ENCODE measurements at places on chromosomes 12 and 14. TPM values are rescaled to one million over a fixed set of nuclear protein-coding genes. Genes with fewer than 3 reads are reported as not detected.

GRCh38 chr14:93430315-93431035 lies at the start of gene UNC79:
UNC79 (plus strand) TSS chr14:93430939; CDS start chr14:93431030, 91 bp downstream.
- DNase-seq, result no peak

- DNase-seq, result no peak
These were observed 36.4 kb downstream of the PKP2 start for GRCh38 chr12:32860192-32860591.

DNA sequence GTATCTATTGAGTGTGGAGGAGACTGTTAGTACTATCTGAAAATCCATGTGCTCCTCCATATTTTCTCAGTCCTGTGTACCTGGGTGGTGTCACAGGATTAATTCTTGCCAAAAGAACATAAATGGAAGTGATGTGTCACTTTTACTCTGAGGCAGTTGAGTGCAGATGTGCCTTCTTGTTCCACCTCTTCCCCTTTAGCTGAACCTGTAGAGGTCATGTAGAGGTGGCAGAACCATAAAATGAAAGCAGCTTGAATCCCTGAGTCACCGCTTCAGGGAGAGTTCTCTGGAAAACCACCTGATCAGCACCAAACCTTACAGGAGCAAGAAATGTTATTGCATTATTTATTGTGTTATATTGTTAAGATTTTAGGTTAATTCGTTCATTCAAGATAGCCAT lies 14.7 kb upstream of the SLC25A3 start:
- no peak for DNase-seq

DNA sequence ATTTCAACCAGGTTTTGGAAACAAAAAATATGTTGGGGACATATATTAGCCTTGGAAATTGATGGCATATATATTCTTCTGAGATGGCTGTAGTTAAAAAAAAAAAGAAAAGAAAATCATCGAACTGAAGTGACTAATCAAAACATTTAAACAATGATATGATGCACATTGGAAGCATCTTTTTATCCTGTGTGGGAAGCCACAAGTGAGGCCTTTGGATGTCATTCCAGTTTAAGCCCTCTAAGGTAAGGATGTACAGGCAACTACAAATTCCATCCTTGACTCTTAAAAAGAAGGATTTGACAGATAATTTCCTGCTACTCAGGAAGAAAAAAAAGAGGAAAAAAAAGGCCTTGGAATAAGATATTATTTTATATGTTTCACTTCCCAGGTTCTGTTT lies 9.6 kb upstream of the PTPRB start:
- DNase-seq, result no peak

DNA sequence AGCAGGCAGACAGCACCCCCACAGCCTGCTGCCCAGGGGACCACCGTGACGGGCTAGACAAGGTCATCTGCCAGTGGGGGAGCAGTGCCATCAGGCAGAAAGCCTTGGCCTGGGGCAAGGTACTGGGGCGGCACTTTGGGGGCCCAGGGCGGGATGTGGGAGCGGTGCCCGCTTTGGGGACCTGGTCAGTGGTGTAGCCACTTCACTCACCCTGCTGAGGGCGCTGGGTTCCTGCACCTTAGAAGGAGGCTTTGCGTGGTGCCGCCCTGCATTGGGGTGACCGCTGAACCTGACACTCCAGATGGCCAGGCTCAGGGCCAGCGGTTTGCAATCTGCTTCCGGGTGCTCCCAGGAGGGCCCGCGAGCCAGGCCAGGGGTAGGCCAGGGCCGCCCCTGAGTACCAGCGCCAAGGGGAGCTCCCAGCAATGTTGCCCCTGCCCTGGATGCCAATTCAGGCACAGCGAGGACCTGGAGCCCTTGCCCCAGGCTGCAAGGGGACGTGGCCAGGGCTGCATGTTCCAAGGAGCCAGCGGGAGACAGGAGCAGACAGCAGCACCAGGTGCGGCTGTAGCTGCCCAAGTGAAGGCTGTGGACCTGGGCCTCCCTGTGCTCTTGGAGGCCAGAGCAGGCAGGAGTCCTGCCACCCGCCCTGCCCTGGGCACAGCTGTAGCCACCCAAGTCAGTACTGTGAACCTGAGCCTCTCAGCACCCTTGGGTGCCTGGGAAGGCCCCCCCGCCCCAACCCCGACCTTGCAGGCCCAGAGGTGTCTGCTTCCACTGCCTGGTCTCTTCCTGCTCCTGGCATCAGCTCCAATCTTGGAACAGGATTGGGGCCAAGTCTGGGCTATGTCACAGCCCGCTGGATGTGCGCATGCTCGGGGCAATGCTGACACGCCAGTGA lies 550.7 kb downstream of the SLC6A15 start:
- no peak for DNase-seq

- DNase-seq, result no peak
These were observed 154.1 kb upstream of the ATP2B1 start for GRCh38 chr12:89862511-89863445.

GRCh38 chr12:113598815-113599406 lies 127.2 kb upstream of the LHX5 start:
- DNase-seq, result no peak

DNA sequence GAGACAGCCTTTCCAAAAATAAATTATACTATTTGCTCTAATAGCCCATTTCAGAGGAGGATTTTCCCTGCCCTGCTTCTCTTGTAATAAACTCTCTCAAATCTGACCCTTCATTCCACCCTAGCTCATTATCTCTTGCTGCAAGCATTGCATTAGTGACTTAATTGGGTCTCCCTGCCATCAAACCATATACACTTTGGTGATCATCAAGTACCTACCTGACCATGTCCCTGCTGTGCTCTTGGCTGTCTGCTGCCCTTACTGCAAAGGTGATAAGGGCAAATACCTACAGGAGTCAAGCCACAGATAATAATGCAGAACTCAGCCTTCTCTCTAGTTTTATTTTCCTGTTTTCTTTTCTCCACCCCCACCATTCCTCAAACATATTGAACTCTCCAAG lies 88.4 kb downstream of the LIN7A start:
- DNase-seq, result no peak

DNA sequence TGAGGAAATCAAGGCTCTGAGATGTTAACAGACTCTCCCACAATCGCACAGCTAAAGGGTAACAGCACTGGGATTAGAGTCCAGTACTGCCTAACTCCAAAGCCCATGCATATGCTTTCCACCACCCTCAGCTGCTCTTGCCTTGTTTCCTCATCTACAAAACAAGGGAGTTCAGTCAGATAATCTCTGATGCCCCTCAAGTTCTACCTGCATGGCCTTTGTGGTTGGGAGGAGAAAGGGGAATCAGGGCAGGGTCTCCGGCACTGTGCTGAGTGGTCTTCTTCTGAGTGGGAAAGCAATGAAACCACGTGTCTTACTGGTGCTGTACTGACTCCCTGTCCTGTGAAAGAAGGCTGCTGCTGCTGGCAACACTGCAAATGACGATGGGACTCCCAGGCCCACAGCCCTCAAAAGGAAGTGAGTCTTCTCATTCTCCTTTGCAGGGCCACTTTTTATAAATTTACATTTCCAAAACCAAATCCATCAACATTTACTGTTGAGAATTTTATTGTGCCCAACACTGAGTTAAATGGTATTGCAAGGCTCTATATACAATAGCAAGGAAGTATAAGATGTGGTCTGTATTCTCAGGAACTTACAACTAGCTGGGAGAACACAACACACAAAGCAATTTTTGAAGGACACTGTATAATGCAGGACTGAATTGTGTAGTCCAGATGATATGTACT lies 19.7 kb upstream of the DUSP16 start:
- DNase-seq, result no peak

DNA sequence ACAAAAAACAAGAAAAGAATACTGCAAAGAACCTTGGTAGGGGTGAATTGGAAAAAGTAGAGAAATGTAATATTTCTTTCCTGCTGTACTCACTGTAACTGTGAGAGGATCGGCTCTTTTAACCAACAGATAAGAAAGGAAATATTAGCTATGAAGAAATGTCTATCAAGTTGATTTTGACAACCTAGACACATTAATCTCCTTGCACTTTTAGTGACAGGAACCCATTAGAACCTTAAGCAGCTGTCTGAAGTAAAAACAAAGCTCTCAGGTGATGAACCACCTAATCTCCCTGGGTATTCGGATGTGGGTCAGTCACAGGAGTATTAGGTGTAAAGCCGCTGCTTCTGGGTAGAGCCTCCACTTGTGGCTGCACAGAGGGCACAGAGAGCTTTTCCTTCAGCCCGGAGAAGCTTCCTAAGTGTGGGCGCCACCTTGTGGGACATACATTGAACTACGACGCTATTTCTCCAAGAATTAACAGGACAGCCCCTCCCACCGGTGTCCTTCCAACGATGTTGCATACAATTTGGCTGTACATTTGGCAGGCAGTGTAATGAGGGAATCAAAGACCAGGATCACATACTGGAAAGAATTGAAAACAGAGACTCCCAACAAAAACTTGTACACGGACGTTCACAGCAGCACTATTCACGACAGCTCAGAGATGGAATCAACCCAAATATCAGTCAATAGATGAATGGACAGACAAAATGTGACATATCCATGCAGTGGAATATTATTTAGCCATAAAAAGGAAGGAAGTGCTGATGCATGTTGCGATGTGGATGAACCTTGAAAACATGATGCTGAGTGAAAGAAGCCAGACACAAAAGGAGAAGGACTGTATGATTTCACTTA lies 28.9 kb upstream of the MAPKAPK5 start:
- DNase-seq, result peak; percentile 57

- no peak for DNase-seq
These were observed 1.7 kb upstream of the SLC25A29 start for GRCh38 chr14:100307766-100308426.

DNA sequence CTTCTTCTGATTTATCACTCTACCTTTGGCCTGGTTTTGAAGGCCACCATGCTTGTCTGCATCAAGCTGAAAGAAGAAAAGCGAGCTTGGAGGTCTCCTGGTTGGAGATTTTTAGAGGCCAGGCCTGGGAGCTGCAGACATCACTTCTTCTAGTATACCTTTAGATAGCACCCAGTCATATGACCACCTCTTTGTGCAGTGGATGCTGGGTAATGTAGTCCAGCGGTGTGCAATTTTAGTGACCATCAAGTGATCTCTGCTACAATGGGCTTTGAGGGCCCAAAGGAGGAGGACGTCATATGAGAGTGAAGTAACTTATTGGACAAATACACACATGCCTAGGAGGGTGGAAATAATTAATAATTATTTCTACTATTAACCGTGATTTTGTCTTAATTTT lies 15.2 kb upstream of the WNT5B start:
- DNase-seq, result no peak

GRCh38 chr14:102754370-102755262 lies 22.6 kb upstream of the TRAF3 start:
- no peak for DNase-seq

- no peak for DNase-seq
These were observed 11.0 kb downstream of the C12orf76 start for GRCh38 chr12:110037315-110037714.

GRCh38 chr12:46296822-46297221 lies 28.0 kb upstream of the SLC38A1 start:
- DNase-seq, result no peak

- DNase-seq, result no peak
These were observed 69.1 kb downstream of the SMOC1 start for GRCh38 chr14:69948351-69948750.

DNA sequence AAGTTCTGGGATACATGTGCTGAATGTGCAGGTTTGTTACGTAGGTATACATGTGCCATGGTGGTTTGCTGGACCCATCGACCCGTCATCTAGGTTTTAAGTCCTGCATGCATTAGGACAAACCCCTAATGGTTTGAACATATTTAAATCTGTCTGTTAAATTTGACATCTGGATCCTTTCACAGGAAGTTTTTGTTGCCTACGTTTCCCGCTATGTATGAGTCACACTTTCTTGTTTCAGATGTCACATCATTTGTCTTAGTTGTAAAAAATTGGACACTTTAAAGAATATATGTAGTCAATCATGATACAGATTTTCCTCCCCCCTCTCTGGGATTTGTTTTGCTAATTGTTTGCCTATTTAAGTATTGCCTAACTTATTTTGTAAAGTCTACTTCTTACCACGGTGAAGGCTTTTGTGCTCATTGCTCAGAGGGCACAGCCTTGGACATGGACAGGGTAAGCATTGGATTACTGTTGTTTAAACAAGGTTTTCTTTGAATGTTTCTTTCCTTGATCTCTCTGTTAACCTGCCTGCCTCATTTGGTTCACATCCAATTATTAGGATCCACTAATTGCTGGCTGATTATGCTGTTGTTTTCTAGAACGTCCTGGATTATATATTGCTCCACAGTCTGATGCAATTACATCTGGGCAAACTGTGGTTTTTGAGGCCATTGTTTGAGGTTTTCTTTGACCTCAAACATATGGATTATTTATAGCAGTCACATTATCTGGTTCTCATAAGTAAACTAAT lies 1441.4 kb downstream of the AACS start:
- no peak for DNase-seq

GRCh38 chr14:31968956-31969698 lies 108.0 kb upstream of the ARHGAP5 start:
- DNase-seq, result no peak

DNA sequence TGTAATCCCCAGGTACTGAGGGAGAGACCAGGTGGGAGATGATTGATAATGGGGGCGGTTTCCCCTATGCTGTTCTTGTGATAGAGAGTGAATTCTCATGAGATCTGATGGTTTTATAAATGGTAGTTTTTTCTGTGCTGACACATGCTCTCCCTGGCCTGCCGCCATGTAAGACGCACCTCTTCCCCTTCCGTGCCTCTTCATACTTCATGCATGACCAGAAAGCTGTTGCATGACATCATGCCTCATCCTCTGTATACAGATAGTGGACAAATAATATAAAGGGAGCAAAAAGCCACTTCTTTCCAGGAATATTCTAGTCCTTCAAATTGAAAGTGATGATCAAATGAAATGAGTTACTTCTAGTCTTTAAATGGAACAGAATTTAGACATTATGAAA lies 47.3 kb upstream of the LRIG3 start:
- peak; percentile 28 for DNase-seq

DNA sequence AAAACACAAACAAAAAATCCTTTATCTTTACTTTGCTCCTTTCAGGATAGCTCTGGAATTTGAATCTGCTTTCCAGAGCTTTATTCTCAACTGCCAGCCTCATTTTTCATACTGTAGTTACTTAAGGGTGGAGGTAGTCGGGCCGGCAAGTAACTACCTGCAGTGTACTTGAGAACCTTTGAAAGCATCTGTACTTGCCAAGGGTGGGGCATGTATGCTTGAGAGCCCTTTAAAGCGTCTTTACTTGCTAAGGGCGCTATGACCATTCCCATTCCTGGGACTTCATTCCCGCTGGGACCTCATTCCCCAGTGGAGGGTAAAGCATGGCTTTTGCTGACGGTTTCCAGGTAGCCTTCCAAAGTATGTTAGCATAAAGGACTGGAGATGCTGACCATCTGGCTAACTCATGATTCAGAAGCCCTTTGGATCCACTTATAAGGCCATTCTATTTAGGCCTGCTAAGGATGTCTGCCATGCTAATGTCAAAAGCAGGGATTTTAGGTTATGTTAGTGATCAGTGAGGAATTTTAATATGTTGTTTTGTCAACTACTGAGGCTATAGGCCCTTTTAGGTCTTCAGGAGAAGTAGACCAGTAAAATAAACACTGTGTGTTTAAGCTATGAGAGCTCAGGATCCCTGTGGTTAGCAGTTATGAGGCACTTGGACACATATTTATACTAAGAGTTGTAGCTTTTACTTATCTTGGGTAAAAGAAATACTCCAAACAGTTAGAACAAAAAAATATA lies 74.9 kb downstream of the CRADD start:
- DNase-seq, result no peak

The SMAGP gene
- polyA plus RNA-seq, result 7.0 TPM

The RPL36AL gene
- 141 TPM for polyA plus RNA-seq

The ITPR2 gene
- 2.7 TPM for polyA plus RNA-seq

The IKBIP gene
- 17.9 TPM for polyA plus RNA-seq

The LTB4R2 gene
- 2.0 TPM for polyA plus RNA-seq

The SERPINA1 gene
- 0.39 TPM for polyA plus RNA-seq

All from forelimb muscle (tissue), 1 donor.